ENCODE measurements at places on chromosomes 2 and 18. TPM values are rescaled to one million over a fixed set of nuclear protein-coding genes. Genes with fewer than 3 reads are reported as not detected.

SP100 gene
- 27.6 TPM for total RNA-seq

SLC19A3 gene
- 2.4 TPM for total RNA-seq

DES gene
- total RNA-seq = 0.29 TPM

ADD2 gene
- total RNA-seq = 28.6 TPM

CCBE1 gene
- 9.7 TPM for total RNA-seq

NDC80 gene
- total RNA-seq = 14.3 TPM

NR4A2 gene
- total RNA-seq = 1.7 TPM

CPLX4 gene
- not detected for total RNA-seq

CFAP221 gene
- total RNA-seq = 0.38 TPM

TTL gene
- total RNA-seq = 41.0 TPM

SERPINB13 gene
- not detected for total RNA-seq

CYRIA gene
- 0.30 TPM for total RNA-seq

FAHD2B gene
- 12.1 TPM for total RNA-seq

TXNDC2 gene
- 0.12 TPM for total RNA-seq
